Nucleus accumbens (tissue), 56 donors: ENCODE measurements at places on chromosomes 2 and 18.
A peak's percentile ranks its signal among the peaks of the same experiment; 100 is the strongest.

GRCh38 chr2:170404846-170405245 is 226.9 kb downstream of the MYO3B start:
- DNase-seq: no peak

DNA sequence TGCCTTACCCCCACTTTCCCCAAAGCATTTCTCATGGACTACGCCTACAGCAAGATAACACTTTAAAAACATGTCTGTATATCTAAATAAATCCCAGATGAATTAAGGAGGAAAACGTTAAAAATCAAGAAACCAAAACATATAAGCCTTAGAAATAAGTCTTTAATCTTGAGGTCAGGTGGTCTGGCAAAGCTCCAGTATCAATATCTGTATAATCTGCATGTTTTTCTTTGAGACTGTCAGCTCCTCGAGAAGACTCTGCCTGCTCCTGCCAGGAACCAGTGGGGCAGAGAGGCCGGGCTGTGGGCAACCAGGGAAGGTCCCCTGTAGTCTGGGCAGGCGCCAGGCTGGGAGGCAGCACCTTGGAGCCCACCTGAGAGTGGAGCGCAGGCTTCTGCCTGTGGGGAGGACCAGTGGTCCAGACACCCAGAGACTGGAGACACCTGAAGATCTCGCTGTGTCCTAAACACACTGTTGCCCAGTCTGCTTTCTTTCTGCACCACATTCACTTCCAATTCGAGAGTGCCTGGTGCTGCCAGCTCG is 291.0 kb upstream of the SOX11 start:
- DNase-seq: no peak

- peak; percentile 26 for DNase-seq
These were observed 69.5 kb downstream of the ANTXR1 start for GRCh38 chr2:69082430-69082997.

GRCh38 chr18:48193521-48194492 is 215.4 kb downstream of the ZBTB7C start:
- DNase-seq: no peak

DNA sequence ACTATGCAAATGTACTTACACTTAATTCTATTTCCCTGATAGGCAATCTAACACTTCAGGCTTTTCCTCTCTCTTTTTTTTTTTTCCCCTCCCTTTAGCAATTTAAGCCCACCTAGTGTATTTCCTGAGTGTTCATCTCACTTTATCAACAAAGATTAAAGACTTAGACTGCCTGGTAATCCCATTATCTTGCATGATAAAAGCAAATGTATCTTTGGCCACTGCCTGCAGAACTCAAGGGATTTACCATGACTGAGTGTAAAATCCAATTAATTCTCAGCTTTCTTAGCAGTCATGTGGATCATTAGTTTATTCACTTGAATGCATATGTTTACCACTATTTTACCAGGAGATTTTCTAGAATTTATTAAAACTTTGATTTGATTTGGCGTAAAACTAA is 1102.2 kb upstream of the GYPC start:
- DNase-seq: no peak

- DNase-seq: no peak
These were observed 153.0 kb downstream of the TMEM247 start for GRCh38 chr2:46632349-46632748.

- DNase-seq: no peak
These were observed 1.7 kb upstream of the QPCT start for GRCh38 chr2:37342591-37343220.

- no peak for DNase-seq
These were observed 562 bp downstream of the ANKMY1 start for GRCh38 chr2:240557101-240557751.

GRCh38 chr2:234289834-234290590 is 206.9 kb downstream of the ARL4C start:
- DNase-seq: no peak

GRCh38 chr2:26651470-26651771 is 10.3 kb upstream of the CIB4 start:
- DNase-seq: no peak

DNA sequence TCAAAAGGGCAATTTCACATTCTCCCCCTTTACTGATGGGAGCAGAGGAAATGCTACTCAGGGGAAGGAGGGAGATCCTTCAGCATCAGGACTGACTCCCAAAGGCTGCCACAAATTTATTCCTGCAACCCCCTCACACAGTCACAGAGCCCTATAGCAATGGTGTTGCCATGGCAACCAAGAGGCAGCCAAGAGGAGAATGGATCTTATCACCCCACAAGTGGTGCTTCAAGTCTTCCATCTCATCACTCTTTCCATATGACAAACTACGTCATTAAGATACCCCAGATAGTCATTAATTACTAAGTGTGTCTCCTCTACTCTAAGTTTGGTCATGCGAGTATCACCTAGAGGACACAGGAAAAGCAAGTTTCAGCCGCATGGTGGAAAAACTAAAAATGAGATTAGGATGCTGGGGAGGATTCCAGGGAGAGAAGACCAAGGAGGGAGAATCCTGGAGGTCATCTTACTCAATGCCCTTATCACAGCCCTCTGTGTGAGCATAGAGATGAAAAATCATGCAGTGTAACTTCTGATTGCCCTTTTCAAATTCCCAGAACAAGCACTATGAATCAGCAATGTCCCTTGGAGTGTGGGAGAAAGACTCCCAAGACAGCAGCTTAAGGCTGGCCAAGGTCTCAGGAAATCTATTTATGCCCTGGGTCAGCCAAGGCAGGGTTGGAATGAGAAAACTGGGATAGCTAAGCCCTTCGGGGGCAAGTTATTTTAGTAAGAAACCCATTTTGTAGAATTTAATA is 885.7 kb upstream of the KLHL29 start:
- no peak for DNase-seq

DNA sequence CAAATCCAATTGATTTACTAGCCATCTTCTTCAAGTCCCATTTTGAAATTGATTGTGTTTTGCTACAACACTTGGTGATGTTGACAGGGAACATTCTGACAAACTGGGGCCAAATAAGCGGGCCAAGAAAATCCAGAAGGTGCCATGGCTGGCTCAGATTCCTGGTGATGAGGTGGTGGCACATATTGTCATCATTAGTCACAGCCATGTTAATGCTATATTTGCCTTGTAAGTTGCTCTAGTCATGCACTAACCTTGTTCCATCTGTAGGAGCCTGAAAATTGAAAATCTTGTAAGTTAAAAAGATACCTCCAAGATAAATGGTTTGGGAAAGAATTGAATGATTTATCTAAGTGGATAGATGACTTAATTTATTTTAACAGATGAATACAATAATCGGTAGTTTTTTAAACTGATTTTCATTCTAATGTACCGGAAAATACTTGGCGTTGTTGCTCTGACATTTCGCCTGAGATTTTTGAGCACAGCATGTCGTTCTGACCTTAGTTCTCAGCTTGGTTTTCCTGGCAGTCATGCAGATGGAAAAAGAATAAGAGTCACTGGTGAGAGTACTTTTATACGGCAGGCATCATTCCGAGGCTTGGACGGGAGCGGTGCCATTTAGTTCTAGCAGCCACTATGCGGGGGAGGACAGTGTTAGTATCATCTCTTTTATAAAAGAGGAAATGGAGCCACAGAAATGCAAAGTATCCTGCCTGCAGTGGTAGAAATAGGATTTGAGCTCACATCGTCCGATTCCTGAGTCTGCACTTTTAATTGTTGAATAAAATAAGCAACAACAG is 133.9 kb downstream of the ZNF532 start:
- no peak for DNase-seq

DNA sequence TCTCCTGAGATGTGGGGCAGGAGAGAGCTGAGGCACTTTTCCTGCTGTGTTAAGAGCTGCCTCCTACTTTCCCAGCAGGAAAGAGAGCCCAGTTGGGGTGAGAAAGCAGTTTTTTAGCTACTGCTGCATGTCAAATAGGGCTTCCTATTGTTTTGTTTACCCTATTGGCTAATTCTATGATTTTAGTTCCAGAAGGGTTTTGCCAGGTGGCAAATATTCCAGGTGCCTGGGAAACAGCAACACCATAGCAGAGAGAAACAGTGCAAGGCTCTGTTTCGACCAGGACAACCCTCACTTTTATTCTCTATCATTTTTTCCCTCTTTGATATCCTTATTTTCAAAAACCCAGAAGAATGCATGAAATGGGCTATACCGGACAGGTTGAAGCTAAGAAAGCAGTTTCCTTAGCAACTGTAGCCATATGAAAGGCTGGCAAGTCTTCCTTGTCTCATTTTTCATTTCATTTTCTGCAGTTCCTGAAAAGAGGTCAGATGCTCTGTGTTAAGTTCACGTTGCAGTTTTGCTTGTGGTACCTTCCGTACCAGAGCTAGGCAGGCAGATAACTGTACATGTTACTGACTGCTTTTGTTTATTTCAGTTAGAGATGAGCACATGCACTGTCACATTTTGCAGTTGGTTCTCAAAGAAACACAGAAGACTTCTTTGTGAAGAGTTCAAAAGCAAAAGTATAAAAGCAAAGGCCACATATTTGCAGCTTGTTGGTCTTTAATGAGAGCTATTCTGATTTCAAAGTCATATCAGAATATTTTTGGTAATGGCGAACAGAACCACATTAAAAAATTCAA is 84.8 kb downstream of the AQP4 start:
- DNase-seq: no peak

DNA sequence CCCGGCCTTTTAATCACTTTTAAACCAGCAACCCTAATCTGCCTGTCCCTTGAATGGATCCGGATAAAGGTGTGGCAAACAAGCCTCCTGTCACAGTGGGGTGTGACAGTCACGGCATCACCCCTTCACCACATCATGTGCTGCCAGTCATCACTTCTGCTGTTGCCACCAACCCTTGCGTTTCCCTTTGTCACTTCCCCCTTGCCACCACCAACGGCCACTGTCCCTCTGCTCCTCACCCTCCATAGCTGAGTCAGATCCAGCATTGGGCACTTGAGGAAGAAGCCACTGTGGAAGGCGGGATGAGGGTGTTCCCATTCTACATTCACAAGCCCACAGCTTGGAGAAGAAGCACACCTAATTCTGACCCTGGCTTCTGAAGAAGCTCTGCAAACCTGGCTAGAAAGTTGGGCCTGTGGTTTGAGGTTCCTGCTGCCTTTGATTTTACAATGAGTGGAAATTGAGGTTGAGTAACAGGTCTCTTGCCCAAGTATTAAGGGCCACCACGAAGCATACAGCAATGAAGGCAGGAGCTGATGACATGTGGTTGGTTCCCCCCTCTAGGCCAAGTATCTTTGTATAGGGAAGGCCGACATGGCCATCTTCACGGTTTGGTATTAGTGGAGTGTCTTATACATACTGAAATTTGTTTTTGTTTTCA is 22.9 kb upstream of the DARS1 start:
- DNase-seq: no peak
